ENCODE measurements at places on chromosomes 3 and 15.

DNA sequence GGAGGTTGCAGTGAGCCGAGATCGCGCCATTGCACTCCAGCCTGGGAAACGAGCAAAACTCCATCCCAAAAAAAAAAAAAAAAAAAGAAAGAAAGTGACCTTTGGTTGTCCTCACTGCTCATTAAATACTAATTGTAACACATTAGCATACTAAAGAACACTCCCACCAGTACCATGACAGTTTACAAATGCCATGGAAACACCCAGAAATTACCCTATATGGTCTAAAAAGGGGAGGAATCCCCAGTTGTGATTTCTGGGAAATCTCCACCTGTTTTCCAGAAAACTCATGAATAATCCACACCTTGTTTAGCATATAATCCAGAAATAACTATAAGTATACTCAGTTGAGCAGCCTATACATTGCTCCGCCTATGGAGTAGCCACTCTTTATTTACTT lies 23.5 kb upstream of the INO80 start:
- no peak for DNase-seq

DNA sequence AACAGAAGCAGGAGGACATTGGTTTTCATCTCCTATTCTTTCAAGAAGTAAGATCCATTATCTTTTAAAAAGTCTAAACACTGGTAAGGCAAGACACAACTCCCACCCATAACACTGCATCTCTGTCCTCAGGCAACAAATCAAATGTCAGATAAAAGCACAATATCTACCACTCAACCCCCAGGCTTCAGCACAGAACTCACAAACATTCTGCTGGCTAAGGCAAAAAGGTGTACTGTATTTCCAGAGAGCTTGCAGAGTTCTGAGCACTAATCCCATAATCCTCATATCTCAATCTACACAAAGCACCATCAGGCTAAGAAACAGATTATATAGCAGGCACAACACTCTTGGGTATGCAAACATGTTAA lies 20.9 kb downstream of the RAF1 start:
- DNase-seq, result no peak

DNA sequence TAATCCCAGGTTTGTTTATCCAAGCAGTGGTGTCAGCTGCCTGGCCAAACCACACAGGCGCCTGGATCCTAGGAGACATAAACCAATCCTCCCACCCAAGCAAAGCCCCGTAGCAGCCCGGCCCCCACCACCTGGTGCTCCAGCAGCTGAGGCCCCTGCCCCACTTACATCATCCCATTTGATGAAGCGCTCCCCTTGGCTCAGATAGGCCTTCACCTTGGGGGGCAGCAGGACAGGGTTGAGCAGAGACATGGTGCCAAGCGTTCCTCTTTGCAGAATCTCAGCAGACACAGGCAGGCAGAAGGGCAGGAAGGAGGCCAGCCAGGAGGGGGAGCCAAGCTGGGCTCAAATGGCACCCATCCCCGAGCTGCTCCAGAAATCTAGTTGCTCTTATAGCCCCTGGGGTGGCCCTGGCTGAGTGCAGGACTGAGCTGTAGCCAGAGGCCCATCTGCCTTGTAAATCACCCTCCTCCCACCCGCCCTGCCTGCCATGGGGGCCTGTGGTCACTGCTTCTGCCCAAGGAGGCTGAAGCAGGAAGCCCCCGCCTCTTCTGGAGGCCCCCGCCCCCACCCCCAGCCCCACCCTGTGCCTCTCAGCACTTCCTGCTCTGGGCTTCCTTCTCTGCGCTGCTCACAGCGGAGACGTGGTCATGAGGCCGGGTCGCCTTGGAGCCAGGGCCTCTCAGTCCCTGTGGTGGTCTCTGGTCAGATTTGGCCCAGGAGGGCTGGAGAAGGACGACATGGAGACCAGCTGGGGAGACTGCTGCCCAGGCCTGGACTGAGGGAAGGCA lies at the start of gene PLCB2:
PLCB2 (minus strand) TSS at position 515 of the 791 bp plus-strand sequence; CDS start at position 252, 263 bp downstream.
- DNase-seq, result peak; percentile 31

- no peak for DNase-seq
Observed at GRCh38 chr3:128775906-128776542, 50.0 kb downstream of the RAB7A start.

GRCh38 chr3:162719684-162720341 lies 1223.2 kb downstream of the OTOL1 start:
- no peak for DNase-seq

- DNase-seq, result no peak
Observed at GRCh38 chr3:99949956-99950670, 132.5 kb downstream of the CMSS1 start.

GRCh38 chr15:64687172-64687571 lies 88.2 kb downstream of the RBPMS2 start:
- DNase-seq, result no peak

Measured in stimulated activated CD4-positive, alpha-beta T cell treated with anti-CD3 and anti-CD28 coated beads, Interleukin-15, amount 100 ng/mL, for 48 hours (primary cell).